ENCODE measurements at places on chromosomes 16 and 17.

DNA sequence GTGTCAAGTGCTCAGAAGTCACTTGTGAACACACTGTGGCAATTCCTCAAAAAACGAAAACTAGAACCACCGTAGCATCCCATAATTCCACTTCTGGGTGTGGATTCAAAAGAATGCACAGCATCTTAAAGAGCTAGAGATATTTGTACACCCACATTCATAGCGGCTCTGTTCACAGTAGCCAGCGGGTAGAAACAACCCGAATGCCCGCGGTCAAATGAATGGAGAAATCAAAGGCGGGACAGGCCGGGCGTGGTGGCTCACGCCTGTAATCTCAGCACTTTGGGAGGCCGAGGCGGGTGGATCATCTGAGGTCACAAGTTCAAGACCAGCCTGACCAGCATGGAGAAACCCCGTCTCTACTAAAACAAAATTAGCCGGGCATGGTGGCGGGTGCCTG lies 337.5 kb downstream of the SEC14L1 start:
- DNase-seq, result no peak

GRCh38 chr16:962901-963814 lies 7.6 kb downstream of the LMF1 start:
- no peak for DNase-seq

- no peak for DNase-seq
Measured at GRCh38 chr16:84307209-84307954, 12.7 kb downstream of the WFDC1 start.

DNA sequence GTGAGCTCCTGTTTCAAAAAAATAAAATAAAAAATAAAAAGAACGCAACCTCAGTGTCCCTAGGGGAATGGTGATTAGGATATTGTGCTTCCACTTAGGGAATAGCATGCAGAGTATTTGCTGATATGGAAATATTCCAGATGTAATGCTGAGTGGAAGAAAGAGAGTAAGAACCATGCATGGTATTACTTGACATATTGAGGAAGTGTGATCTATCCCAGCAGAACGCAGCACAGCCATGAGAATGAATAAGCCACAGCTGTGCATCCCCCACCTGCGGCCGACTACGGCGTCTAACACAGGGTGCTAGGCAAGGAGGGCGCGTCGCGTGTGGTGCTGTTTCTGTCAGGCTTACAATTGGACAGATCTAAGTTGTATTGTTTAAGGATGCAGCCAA lies 49.5 kb downstream of the FOXK2 start:
- DNase-seq, result no peak

GRCh38 chr16:30652718-30653117 lies 2.0 kb downstream of the PRR14 start:
- no peak for DNase-seq

DNA sequence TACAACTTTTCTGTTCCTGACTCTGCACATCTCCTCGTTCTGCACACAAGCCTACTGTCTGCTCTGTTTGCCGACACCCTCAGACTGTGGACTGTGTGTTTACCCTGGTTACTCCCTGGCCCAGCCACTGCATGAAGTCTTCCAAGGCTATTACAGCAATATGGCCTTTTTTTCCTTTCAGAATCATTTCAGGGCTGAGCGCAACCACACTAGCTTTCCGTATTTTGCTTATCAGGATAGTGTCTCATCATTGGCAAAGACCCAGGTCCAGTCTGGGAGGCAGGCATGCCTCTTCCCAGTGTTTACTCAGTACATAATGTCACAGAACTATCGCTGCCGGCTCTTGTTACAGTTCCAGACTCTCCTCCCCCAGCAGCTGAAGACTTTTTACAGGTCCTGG lies 10.1 kb downstream of the DNAH9 start:
- DNase-seq, result no peak

DNA sequence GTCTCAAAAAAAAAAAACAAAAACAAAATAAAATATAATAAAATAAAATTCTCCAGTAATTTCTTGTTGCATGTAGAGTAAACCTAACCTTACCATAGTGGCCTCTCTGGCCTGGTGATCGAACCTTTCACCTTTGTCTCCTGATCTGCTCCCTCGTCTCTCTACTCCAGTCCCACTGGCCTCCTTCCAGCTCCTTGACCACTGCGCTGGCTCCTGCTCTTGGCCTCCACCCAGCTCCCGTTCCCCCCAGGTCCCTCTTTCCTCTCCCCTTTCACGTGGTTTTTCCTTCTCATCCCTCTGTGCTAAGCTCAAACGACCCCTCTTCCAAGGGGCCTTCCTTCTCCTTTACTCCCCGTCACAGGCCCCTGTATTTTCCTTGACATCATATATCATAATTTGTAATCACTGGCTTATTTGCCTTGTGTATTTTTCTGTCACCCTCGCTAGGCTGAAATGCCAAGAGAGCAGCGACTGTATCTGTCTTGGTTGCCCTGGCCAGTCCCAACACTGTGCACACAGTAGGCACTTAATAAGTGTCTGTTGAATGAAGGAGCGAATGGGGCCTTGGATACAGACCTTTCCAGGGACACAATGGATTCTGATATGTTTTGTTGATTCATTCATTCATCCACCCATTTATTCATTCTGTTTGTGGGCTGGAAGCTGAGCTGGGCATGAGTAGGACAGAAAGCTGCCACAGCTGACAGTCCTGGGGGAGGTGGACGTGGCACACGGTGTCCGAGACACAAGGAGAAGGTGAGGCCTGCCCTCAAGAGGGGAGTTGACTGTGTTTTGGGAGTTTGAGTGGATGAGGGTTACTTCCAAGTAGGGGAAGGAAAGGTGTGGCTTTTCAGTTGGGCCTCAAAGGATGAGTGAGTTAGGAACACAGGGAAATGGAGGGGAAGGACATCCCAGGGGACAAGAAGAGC lies 5.8 kb upstream of the SCN4A start:
- no peak for DNase-seq

- no peak for DNase-seq
Measured at GRCh38 chr17:21029036-21029435, 13.8 kb downstream of the USP22 start.

- DNase-seq, result no peak
Measured at GRCh38 chr17:41535764-41536481, 7.8 kb upstream of the KRT19 start.

GRCh38 chr17:70820276-70820675 lies 650.9 kb downstream of the KCNJ2 start:
- DNase-seq, result no peak

DNA sequence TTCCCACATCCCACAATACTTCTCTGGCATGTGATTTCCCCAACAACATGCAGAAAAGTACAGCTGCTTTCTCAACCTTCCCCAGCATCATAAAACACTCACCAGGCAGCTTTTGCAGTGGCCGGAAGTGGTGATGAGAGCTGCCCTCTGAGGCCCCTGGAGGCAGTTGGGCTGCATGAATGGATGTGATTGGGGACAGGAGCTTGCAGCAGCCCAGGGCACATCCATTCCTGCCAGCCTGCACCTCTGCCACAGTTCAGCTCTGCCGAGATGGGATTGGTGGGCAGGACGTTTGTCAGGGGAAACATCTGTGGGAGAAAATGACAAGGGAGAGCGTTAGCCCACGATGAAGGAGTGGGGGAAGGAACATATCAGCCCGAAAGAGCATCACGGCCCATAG lies 19.8 kb downstream of the NUBP1 start:
- DNase-seq, result no peak

DNA sequence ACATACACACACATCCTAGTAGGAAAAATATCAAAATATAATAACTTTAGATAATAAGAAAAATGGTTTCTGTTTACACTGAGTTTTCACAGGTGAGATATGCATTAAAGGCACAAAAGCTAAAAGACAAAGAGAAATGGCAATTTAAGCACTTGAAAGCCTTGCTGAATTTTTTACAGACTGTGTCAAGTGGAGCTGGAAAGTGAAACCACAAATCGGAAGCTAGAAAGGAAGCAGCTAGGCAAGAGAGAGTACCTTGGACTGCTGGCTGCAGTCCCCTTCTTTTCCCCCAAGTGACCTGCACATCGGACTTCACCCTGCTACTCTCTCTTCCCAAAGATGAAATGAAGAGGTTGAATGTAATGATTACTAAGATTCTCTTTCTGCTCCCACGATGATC lies 135.1 kb downstream of the CDH13 start:
- DNase-seq, result no peak

DNA sequence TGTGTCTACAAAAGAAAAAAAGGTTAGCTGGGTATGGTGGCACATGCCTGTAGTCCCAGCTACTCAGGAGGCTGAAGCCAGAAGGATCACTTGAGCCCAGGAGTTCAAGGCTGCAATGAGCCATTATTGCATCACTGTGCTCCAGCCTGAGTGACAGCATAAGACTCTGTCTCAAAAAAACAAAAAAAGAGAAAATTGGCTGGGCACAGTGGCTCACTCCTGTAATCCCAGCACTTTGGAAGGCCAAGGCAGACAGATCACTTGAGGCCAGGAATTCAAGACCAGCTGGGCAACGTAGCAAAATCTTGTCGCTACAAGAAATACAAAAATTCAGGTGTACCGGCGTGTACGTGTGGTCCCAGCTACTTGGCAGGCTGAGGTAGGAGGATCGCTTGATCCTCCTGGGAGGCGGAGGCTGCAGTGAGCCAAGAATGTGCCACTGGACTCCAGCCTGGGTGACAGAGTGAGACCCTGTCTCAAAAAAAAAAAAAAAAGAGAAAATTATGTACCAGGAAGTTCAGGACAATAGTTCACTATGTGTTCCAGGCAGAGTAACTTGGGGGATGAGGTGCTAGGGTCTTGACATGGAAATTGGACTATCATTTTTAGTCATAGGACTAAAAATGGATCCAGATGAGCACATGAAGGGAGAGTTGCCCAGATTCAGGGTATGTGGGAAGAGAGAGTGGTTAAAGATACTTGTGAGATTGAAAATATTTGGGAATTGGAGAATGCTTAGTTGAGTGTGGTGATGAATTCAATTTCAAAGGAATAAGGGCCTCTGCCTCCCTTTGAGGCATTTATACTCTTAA lies 11.0 kb downstream of the ALDH3A2 start:
- no peak for DNase-seq

- no peak for DNase-seq
Measured at GRCh38 chr17:75864448-75864871, 9.3 kb upstream of the WBP2 start.

GRCh38 chr16:49716339-49716934 lies 139.5 kb downstream of the ZNF423 start:
- DNase-seq, result no peak

DNA sequence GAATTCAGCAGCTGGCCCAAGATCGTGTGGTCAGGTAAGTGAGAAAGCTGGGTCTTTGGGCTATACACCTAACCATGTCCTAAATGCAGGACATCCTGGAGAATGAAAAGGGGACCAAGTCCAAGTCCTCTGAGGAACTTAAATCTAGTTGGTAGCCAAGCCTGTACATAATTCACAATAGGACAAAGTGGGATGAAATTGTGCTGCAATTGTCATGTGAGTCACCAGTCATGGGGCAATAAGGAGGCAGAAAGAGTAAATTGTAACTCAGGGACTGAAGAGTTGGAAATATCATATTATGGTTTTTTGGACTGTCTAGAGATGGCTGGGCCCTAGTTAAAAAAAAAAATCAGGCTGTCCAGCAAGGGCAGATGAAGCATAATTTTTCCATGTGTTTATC lies 202.6 kb downstream of the CYLD start:
- DNase-seq, result no peak

DNA sequence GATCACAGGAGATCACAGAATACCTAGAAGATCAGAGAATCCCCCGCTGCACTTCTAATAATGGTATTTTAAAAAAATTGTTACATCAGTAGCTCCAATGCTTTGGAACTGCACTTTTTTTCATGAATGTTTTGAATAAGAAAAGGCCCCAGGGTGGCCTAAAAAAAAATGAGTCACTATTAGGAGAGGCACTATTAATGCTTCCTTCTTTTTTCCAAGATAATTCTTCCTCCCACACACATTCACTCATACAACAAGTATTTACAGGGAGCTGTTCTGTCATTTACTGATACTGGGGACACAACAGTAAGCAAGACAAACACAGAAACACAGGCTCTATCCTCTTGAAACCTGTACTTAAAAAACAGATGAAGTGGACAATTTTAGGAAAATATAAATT lies 675 bp upstream of the PDZD9 start:
- DNase-seq, result no peak

- no peak for DNase-seq
Measured at GRCh38 chr16:78461087-78461486, 361.6 kb downstream of the WWOX start.
